ENCODE measurements at places on chromosomes 2 and 18. TPM values are rescaled to one million over a fixed set of nuclear protein-coding genes. Genes with fewer than 3 reads are reported as not detected.

GRCh38 chr2:69253112-69253511 lies 133.9 kb downstream of the GFPT1 start:
- no peak for DNase-seq

- DNase-seq = no peak
Observed at GRCh38 chr2:143802871-143803650, 673.8 kb downstream of the ARHGAP15 start.

- DNase-seq = no peak
Observed at GRCh38 chr2:188076149-188077056, 215.3 kb upstream of the GULP1 start.

- DNase-seq = no peak
Observed at GRCh38 chr2:1898461-1899395, 154.4 kb upstream of the PXDN start.

DNA sequence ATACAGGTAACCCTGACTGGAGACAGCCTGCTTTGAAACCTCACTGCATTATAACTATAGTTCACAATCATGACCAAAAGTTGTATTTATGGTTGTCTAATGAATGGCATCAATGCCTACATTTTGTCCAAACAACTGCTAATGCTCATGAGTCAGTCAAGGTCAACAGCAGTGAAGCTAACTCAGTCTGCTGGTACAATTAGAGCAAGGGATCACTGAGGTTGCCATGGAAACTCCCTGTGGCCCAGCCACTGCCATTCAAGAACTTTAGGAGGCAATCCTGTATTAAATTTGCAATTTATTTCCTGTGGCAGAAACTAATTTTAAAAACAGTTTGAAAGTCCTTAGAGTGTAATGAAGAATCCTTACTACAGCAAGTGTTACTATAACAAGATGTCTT lies 185.1 kb upstream of the SMAD7 start:
- no peak for DNase-seq

- DNase-seq = peak; percentile 89
Observed at GRCh38 chr2:202033317-202034248, at the start of gene FZD7. Gene FZD7, plus strand, starts transcription at chr2:202033855. Its CDS starts 793 bp downstream, at chr2:202034648.

Gene OTOS
- polyA plus RNA-seq = not detected

Gene GREB1L
- polyA plus RNA-seq = 0.10 TPM

Gene CMPK2
- 3.0 TPM for polyA plus RNA-seq

Gene TEX44
- not detected for polyA plus RNA-seq

Data from CD4-positive, CD25-positive, alpha-beta regulatory T cell (primary cell).